ENCODE measurements at places on chromosomes 6 and 20. TPM values are rescaled to one million over a fixed set of nuclear protein-coding genes. Genes with fewer than 3 reads are reported as not detected.
A peak's percentile ranks its signal among the peaks of the same experiment; 100 is the strongest.

KHDC1L gene
- not detected for total RNA-seq

PBOV1 gene
- not detected for total RNA-seq

- H3K4me1 ChIP-seq = no peaks in the 10 kb centered on the region
- H3K27ac ChIP-seq = no peak overlapping the region
- no peaks in the 10 kb centered on the region for H3K36me3 ChIP-seq
- DNase-seq = no peak
- no peaks in the 10 kb centered on the region for H3K27me3 ChIP-seq
Observed at GRCh38 chr6:83605517-83605916, 93.2 kb downstream of the PRSS35 start.

GRCh38 chr6:164478426-164478825 lies 831.0 kb downstream of the C6orf118 start:
- H3K4me3 ChIP-seq = no peak overlapping the region
- H3K27me3 ChIP-seq = no peaks in the 10 kb centered on the region
- H3K36me3 ChIP-seq = no peaks in the 10 kb centered on the region
- no peak overlapping the region for H3K27ac ChIP-seq
- no peak for DNase-seq
- H3K4me1 ChIP-seq = no peaks in the 10 kb centered on the region

GRCh38 chr6:142887517-142887916 lies 57.5 kb downstream of the HIVEP2 start:
- peak overlapping the region; percentile 25 for H3K4me3 ChIP-seq
- DNase-seq = no peak
- H3K36me3 ChIP-seq = peaks cover 20% of the 10 kb centered on the region
- H3K27me3 ChIP-seq = no peaks in the 10 kb centered on the region
- H3K27ac ChIP-seq = peak overlapping the region; percentile 75

DNA sequence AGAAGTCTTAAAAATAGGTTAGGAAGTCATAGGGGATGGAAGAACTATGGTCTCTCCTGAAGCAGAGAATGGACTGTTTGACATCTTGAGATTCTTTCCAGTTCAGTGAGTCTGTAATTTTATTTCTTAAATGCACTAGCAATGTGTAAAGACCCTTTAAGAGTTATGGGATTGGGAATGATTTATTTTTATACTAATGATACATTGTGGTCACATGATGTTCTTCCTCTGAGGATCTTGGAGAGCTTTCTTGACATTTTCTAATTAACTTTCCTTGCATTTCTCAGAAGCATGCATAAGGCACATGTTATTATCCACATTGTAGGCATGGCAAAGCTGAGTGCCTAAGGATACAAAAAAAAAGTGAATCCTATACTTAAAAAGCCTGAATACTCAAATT lies 507.6 kb upstream of the NRSN1 start:
- H3K36me3 ChIP-seq = no peaks in the 10 kb centered on the region
- no peaks in the 10 kb centered on the region for H3K27me3 ChIP-seq
- H3K4me3 ChIP-seq = no peak overlapping the region
- H3K27ac ChIP-seq = no peak overlapping the region
- no peak for DNase-seq
